ENCODE measurements at places on chromosomes 7 and 10. TPM values are rescaled to one million over a fixed set of nuclear protein-coding genes. Genes with fewer than 3 reads are reported as not detected.

AHR gene
- total RNA-seq, result 103 TPM

RBP3 gene
- not detected for total RNA-seq

CALCR gene
- 0.80 TPM for total RNA-seq

UCMA gene
- total RNA-seq, result not detected

TBATA gene
- not detected for total RNA-seq

POU6F2 gene
- total RNA-seq, result not detected

FKBP6 gene
- total RNA-seq, result not detected

AUTS2 gene
- total RNA-seq, result 94.3 TPM

LRRD1 gene
- total RNA-seq, result not detected

NUTM2E gene
- total RNA-seq, result not detected

UBE2D1 gene
- 22.4 TPM for total RNA-seq

PILRB gene
- total RNA-seq, result 33.8 TPM

DKK1 gene
- 142 TPM for total RNA-seq

TMEM72 gene
- not detected for total RNA-seq

TMEM184A gene
- total RNA-seq, result 8.2 TPM

FBXL13 gene
- total RNA-seq, result 1.1 TPM

VIPR2 gene
- total RNA-seq, result 0.48 TPM

ADRA2A gene
- 18.4 TPM for total RNA-seq

SLC13A1 gene
- not detected for total RNA-seq

PKD2L1 gene
- total RNA-seq, result 0.32 TPM

SPDYE11 gene
- total RNA-seq, result not detected

WNT2 gene
- 2.0 TPM for total RNA-seq

Measured in breast epithelium (tissue), 4 donors.